ENCODE measurements at places on chromosomes 7 and 10. TPM values are rescaled to one million over a fixed set of nuclear protein-coding genes. Genes with fewer than 3 reads are reported as not detected.

Gene EPHA1
- total RNA-seq = 67.3 TPM

DNA sequence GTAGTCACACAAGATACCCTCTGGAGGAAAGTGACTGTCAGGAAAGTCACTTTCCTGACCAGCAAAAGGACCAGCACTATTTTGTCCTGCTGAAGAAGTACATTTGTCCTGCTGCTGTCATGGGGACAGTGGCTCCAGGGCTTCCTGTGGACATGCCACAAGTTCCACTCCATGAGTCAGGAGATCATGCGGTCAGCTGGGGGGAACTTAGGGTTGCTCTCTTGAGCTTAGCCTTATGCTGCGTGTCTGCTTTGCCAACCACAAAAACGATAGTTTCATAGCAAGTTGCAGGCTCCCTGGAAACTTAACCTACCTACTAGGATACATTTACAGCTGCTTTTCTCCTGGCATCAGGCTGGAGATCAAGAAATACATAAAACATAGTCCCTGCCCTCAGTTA, 19.8 kb upstream of the ALOX5 start:
- DNase-seq = no peak

GRCh38 chr10:4121502-4122380, 336.7 kb upstream of the KLF6 start:
- DNase-seq = no peak

DNA sequence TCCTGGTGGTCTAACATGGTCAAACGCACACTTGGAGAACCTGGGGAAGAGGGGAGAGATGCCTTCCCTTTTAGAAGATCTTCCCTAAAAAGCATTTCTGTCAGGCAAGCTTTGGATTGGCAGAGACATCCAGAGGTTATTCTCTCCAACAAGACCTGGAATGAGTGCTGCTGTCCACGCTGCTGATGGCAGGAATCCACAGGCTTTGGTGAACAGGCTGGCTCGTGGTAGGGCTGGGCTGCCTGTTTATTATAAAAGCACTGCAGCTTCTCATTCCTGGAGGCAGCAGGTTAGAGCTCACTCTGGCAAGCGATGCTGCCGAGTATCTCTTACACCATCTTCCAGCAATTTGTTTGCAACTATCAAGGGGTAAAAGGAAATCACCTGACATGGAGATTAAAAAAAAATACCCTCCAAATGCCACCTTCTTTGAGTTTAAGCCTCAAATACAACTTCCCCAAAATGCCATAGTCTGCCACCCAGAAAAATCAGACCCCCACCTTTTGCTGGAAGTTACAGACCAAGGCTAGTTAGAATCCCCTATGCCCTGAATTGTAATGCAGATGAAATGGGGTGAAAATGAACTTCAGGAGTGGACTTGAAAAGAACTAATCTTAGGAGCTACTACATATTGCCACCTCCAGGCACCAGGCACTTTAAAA, 152.1 kb upstream of the KMT2E start:
- no peak for DNase-seq
